DMS 273 treated with DMSO at 0.1 percent for 48 hours (cell line): ENCODE measurements at places on chromosomes 12 and 14.

DNA sequence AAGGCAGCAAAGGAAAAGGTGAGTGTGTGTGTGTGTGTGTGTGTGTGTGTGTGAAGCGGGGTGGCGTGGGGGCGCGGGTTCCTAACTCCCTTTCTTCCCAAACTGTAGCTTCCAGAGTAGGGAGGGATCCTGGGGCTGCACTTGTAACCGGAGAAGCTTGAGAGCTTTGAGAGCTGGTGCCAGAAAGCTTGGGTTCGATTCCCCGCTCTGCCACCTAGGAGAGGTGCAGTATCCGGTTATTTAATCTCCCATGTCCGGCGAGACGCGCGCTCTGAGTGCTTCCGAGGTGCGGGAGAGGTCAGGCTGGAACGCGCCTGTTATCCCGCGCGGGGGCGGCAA is 7.2 kb upstream of the RACGAP1 start:
- DNase-seq: no peak

DNA sequence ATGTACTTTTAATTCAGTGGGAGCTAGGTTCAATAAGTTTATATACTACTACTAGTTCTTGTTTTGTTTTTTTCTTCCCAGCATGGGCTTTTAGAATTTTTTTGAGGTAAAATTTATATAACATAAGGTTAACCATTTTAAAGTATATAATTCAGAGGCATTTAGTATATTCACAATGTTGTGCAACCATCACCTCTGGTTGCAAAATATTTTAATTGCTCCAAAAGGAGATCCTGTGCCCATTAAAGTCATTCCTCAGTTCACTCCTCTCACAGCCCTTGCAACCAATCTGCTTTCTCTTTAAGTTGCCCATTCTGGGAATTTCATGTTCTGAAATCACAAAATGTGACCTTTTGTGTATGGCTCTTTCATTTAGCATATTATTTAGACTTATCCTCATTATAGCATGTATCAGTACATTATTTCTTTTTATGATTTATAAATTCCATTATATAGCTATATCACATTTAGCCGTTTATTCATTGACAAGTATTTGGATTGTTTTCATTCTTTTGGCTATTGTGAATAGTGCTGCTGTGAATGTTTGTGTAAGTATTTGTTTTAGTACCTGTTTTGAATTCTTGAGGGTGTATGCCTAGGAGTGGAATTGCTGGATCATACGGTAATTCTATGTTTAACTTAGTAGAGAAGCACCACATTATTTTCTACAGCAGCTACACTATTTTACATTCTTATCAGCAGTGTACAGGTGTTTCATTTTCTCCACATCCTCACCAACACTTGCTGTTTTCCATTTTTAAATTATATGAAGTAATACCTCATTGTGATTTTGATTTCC is 59.1 kb downstream of the ARHGAP5 start:
- no peak for DNase-seq

DNA sequence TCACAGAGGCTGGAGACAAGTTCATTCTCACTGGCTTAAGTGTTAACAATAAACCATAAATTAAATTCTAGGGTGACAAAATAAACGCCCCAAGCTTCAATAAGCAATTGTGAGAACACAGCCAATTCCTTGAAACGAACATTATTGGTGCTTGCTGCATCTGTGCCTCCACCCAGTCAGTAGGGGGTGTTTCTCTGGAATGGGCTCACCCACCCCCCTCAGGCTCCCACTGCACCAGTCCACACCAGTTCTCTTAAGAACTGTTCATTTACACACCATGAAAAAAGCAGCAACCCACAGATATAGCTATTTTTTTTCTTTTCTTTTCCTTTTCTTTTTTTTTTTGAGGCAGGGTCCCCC is 34.7 kb downstream of the CDC42BPB start:
- DNase-seq: no peak

GRCh38 chr12:46384451-46385309 is 12.1 kb upstream of the SLC38A2 start:
- no peak for DNase-seq

DNA sequence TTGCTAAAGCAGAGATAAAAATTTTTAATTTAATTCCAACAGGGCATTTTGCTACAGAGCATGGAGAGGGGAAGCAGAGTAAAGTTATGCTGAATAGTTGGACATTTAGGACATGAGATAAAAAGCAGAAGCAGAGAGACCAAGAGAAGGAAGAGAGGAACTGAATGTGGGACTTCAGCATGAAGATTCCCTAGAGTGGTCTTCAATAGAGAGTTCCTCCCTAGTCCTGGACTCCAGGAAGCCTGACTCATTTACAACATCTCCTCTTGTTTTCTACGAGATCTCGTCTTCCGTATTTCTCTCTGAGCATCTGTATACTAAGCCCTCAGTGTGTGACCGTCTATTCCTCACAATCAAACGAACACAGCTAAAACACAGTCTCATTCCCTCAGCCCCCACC is 35.2 kb upstream of the IFT81 start:
- DNase-seq: no peak

- no peak for DNase-seq
Observed at GRCh38 chr12:106070611-106071010, 68.1 kb downstream of the NUAK1 start.

- DNase-seq: no peak
Observed at GRCh38 chr12:58296863-58297262, 355.5 kb downstream of the ATP23 start.

DNA sequence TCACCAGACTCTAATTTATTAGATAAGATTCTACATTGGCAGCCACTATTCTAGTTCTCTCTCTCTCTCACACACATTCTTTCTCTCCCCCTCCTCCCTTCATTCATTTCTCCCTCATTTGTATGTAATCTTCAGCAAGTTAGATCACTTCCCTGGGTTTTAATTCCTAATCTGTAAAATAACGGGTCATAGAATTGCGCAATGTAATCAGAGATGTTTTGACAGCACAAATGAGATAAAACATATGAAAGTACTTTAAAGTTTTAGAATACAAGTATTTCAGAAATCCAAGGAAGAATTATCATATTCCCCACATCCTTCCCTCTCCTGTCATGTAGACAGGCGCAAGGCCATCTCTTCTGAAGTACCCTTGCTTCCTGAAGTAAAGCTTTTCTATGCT is 21.7 kb downstream of the STYK1 start:
- DNase-seq: no peak

DNA sequence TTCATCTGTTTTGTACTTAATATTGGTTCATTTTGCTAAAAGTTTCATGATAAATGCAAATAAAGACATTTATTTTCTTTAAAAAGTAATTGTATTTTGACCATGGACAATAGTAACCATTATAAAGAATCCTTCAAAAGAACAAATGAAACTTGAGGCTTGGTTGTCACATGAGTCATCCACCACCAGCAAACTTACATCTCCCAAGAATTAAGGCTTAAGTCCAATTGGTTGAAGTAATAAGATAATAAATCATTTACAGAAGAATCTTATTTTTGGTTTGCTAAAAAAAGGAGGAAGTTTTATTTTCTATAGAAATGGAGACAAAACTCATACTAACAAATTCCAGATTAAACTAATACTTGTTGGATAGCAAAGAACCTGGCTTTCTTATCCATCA is 84.8 kb upstream of the KITLG start:
- DNase-seq: no peak

GRCh38 chr12:132323171-132324010 is 6.0 kb downstream of the GALNT9 start:
- no peak for DNase-seq

DNA sequence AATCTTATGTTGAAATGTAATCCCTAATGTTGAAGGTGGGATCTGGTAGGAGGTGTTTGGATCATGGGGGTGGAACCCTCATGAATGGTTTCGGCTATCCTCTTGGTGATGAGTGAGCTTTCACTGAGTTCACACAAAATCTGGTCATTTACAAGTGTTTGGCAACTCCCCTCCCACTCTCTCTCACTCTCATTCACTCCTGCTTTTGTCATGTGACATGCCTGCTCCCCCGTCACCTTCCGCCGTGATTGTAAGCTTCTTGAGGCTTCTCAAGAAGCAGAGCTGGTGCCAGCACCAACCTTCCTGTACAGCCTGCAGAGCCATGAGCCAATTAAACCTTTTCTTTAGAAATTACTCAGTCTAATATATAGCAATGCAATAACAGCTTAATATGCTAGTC is 245.4 kb downstream of the BMP4 start:
- no peak for DNase-seq

DNA sequence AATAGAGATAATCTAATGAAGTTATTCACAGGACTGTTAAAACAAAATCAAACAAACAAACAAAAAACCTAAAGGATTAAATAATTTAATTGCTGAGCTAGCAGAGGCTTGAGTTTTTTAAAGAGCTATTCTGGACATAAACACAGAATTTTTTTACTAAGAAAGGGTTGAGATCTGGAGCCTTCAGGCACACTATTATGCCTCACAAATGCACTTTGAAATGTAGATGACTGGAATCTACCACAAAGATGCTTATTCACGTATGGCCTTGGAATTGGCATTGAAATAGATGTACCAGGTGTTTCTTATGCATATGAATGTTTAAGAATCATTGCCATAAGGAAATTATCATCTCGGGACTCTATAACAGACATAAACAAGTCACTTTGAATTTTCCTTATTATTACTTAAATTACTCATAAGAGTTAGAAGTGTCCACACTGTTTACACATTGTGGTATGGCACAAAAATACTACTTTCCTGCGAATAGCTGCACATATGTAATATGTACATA is 21.6 kb downstream of the PUS7L start:
- no peak for DNase-seq

GRCh38 chr14:92927349-92928257 is 4.7 kb downstream of the CHGA start:
- DNase-seq: no peak

DNA sequence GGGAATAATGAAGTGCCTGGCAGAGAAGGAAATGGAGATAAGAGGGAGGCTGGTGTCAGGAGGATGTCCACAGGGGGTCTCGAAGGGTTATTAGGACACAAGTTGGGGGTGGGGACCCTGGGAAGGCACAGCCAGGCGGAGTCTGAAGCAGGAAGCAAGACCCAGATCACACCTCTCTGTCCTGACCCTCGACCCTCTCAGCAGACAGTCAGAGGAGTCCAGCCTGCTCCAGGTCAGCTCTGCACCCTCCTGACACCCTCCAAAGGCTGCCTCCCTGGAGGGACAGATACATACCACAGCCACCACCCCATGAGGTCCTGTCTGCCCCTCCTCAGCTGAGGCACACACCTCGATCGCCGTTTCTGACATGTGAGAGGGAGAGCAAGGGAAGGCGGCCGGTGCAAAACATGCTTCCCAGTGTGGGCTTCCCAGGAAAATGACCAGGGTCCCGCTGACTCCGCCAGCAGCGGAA is 9.0 kb downstream of the BCL11B start:
- no peak for DNase-seq

GRCh38 chr14:61358554-61359226 is 37.3 kb downstream of the PRKCH start:
- DNase-seq: no peak

DNA sequence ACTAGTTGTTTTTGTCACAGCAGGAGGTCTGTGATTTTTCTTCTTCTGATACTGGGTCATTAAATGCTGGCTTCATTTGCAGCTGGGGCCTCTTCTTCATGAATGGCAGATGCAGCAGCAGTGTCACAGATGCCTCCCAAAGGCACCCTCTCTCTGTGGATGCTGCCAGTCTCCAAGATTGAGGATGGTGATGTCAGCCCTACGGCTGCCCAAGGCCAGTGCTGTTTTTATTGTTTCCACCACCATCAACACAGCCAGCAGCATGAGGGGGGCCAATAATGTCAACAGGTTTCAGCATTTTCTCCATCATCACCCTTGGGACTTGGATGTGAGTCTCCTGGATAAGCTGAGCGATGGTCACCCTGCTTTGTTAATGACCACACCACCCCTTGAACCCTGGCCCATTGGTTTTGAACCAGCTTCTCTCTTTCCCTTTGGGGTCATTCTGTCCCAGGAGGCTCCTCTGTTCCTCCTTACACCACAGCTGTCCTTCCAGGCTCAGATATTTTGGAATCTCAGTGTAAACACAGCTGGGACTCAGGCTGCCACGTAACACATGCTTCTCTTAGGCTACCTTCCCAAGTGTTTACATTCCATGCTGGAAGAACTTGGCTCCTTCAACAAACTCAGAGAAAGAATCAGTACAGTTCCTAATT is 151.7 kb upstream of the DDHD1 start:
- no peak for DNase-seq
